Non-pigmented ciliary epithelial cell (primary cell): ENCODE measurements at places on chromosomes 5 and 9.

GRCh38 chr9:71446473-71447411 is 321.6 kb downstream of the CEMIP2 start:
- DNase-seq, result no peak

- DNase-seq, result no peak
These were observed 26.1 kb upstream of the LARP1 start for GRCh38 chr5:154728939-154729588.

GRCh38 chr9:112355427-112355897 is 22.0 kb upstream of the PTBP3 start:
- DNase-seq, result no peak

DNA sequence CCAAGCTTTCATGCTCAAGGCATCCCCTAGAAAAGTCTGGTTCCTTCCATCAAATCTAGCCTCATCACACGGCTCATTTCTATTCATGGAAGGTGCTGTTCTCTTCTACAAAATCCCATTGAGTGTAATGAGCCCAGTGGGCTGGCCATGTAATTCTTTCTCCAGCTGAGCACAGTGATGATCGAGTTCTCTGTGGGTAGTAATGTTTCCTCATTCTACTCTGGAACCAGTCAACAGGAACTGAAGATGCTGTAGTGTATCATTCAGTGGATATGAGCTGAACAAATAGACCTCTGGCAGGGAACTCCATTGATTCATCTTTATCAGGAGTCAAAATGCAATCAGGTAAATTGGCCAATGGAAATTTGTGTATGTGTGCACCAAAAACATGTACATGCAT is 149.2 kb downstream of the LRRC70 start:
- no peak for DNase-seq

GRCh38 chr5:3277590-3278196 is 317.9 kb upstream of the IRX1 start:
- no peak for DNase-seq

GRCh38 chr5:37774912-37775483 is 64.8 kb downstream of the GDNF start:
- no peak for DNase-seq

DNA sequence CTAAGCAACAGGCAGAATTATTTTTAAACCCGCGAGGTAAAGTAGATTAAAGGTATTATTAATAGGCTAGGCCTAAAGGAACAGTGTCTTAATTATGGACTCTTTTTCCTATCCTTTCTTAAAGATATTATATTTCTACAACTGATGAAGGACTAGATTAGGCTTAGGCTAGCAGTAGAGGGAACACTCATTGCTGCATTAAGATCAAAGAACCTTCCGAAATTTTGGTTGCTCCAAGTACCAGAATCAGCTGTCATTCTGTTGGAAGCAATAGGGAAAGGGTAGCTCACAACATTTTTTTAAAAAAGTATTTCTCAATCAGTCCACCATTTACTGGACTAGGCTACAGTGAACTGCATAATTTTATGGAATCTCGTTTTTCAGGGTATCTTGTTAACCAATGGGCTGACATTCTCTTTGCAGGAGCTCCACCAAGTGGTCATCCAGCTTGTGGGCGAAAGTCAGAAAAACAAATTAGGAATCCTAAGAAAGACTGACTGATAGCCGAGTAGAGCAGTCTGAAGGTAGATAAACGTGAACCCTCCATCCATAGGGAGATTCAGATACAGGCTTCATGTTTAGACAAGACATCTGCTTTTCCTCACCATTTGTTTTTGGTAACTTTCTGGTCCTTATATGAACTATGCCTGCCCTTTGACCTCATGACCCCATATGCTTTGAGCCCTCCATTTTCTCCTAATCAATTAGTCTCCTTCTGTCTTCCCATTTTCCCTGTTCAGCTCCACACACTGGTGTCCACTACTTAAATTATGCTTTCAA is 103.6 kb upstream of the CHD1 start:
- peak; percentile 59 for DNase-seq

DNA sequence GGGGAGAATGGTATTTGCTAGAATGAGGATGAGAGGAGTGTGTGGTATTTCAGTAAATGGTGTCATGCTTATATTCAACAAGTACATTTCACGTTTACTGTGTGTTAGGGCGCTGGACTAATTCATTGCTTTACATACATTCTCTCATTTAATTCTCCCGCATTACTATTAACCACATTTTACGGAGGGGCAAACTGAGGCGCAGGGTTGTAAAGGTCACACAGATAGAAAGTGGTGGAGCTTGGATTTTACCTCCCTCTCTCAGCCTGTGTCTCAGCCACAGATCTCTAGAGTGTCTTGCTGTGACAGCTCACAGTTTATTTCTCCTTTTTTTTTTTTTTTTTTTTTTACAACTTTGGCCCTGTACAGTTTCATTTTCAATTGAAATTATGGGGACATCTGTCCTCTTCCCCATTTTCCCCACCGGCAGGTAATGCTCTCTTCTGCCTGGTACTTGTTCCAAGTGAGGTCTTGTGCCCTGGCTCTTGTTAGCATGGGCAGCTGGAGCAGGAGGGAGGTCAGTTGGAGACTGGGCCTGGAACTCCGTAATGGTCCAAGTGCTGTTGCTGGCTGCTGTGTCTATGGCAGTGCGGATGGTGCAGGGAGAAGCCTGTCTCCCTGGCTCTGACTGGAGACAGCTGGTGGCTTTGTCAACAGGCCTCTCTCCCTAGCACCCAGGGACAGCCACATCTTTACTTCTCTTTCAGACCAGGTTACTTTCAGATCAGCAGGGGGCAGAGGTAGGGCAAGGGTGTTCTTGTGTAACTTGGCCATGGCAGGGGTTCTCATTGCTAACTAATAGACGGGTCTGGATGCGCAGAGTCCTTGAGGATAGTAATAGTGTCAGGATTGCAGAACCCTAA is 20.5 kb upstream of the NDST1 start:
- no peak for DNase-seq

- DNase-seq, result no peak
These were observed 212.0 kb downstream of the SREK1 start for GRCh38 chr5:66356011-66356565.

GRCh38 chr5:175501759-175502158 is 23.4 kb downstream of the SFXN1 start:
- DNase-seq, result no peak

- no peak for DNase-seq
These were observed 92.2 kb downstream of the INVS start for GRCh38 chr9:100191264-100191663.

DNA sequence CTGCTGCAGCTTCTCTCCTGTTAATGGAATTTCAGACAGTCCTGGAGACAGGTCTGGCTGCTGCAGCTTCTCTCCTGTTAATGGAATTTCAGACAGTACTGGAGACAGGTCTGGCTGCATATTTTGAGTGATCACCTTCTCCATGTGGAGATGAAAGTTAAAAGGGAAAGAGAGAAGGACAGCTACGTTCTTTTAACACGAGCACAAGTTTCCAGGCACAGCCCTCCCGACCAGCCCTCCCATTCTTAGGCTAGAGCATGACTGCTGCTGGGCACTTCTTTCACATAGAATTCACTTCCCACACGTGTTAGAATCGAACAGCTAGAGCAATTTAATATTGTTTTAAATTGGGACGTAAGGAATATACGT is 133.3 kb upstream of the DMRT1 start:
- no peak for DNase-seq

GRCh38 chr9:105646879-105647594 is 15.2 kb upstream of the TAL2 start:
- DNase-seq, result no peak

- peak; percentile 30 for DNase-seq
These were observed 87.6 kb downstream of the ERP44 start for GRCh38 chr9:100011062-100011681.

GRCh38 chr9:80649001-80649420 is 1040.3 kb downstream of the TLE1 start:
- peak; percentile 71 for DNase-seq

DNA sequence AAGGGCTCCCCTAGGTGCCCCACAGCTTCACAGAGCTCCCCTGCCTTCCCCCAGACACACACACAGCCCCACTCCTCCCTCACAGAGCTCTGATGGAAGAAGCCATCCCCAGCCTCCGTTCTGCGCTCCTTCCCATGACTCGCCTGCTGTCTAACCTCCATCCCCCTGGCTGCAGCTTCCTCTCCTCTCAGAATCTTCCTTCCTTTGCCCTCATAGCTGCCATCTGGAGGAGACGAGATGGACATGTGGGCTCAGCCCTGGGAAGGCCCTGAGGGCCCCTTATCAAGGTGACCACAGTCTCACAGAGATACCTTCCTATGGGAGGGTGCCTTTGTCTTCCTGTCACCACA is 94.3 kb downstream of the PCDH1 start:
- DNase-seq, result no peak

DNA sequence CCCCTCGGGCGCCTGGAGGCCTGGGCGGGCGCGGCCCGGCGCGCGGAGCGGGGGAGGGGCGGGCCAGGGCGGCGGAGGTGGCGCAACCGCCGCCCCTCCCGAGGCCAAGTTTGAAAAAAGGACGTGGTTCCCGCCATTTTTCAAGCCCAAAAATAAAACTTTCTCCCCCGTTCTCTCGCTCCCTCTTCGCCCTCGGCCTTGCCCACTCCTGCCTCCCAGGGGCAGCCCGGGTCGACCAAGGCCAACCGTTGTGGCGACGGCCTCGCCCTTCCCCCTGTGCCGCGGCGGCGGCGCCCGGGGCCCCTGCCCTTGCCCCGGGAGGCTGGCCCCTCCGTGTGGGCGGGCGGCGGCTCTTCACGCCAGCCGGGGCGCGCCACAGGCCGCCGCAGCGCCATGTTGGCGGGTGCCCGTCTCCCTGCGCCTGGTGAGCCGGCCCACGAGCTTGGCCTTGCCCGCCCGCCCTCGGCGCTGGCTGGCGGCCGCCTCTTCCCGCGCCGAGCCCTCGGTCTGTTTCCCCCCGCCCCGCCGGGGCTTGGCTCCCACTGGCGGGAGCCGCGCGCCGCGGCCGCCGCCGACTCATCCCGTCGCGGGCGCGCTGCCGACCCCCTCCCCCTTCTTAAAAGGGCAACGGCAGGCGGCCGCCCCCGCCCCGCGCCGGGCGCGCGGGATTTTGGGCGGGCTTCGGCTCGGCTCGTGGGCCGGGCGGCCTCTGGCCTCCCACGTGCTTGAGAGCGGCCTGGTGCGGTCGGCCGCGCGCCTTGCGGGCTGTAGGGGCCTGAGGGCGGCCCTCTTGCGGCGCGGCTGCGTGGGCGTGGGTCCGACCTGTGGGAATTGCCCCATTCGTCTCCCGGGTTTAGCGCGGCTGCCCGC is 1.3 kb downstream of the ANP32B start:
- DNase-seq, result no peak

- no peak for DNase-seq
These were observed 306.7 kb upstream of the BRINP1 start for GRCh38 chr9:119675951-119676350.

GRCh38 chr9:120368799-120369198 is 211.2 kb downstream of the CDK5RAP2 start:
- DNase-seq, result no peak

DNA sequence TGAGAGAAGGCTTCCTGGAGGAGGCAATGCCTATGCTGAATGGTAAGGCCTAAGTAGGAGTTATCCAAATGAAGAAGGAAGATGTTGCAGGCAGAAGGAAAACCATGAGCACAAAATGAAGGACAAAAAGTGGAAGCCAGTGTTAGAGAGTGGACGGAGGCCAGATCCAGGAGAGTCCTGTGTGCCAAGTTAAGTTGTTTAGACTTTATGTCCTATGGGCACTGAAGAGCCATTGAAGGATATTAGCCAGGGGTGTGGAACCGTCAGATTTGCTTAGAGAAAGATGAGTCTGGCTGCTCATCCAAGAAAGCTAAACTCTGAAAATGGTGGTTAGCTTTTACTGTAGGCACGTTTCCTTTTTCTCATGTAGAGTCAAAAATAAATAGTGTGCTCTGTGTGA is 254.7 kb downstream of the ADAMTSL1 start:
- DNase-seq, result no peak

DNA sequence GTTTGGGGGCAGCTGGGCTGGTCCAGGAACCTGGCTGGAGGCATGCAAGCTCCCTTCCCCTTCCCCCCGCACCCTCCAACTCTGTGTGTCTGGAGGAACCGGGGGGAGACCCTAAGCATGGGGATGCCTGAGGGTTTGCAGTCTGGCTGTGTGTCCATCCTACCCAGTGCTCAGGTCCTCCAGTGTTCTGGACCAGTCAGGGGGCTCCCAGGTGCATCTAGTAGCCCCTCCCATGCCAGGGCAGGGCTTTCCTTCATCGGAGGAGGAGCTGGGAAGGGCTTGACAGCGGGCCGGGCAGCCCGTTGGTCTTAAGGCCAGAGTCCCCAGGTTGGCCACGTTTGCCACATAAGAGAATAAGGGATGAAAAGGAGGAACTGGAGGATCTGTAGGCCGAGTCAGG is 62.6 kb upstream of the IGFBPL1 start:
- DNase-seq, result no peak

DNA sequence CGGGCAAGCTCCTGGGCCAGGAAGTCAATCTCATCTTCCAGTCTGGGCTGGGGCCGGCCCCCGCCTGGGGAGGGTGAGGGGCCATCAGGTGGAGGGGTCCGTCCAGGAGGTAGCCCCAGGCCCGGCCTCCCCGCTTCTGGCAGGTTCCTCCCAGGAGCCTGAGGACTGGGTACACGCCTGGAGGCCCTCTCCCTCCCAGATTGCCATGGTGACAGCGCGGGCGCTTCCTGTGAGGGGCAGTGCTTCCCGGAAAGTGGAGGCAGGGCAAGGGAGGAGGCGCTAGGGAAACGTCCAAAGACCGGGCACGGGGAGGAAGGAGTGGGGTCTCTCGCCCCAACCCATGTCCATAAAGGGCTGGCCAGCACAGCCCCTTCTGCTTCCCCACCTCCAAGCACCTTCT is 4.9 kb downstream of the NPDC1 start:
- DNase-seq, result no peak

DNA sequence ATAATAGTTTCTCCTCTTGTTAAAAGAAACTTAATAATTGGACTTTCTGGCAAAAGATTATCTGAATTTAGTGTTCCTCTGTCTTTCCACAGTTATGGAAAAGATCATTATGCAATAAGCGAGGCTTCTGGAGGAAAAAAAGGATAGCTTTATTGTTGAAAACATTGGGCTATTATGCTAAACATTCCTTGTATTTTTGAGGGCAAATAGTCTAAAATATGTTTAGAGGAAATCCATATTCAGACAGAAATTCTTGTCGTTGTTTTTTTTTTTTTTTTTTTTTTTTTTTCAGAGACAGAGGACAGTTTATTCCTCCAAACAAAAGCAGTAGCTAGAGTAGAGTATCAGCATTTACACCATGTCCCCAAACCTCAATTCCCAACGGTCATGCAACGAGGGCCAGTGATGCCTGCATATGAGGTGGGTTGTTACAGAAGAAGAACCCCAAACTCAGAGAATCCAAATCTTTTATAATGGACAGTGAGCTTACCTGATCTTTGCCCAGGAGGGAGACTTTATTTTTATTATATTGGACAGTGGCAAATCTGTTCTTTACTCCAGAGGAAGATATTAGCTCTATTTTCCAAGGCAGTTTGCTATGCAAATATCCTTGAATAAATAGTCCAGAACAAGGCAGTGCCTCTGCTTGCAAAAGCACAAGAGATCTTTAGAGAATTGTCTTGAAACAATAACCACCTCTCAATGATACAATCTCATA is 48.4 kb upstream of the CDK5RAP2 start:
- no peak for DNase-seq
